ENCODE measurements at places on chromosomes 4 and X.

DNA sequence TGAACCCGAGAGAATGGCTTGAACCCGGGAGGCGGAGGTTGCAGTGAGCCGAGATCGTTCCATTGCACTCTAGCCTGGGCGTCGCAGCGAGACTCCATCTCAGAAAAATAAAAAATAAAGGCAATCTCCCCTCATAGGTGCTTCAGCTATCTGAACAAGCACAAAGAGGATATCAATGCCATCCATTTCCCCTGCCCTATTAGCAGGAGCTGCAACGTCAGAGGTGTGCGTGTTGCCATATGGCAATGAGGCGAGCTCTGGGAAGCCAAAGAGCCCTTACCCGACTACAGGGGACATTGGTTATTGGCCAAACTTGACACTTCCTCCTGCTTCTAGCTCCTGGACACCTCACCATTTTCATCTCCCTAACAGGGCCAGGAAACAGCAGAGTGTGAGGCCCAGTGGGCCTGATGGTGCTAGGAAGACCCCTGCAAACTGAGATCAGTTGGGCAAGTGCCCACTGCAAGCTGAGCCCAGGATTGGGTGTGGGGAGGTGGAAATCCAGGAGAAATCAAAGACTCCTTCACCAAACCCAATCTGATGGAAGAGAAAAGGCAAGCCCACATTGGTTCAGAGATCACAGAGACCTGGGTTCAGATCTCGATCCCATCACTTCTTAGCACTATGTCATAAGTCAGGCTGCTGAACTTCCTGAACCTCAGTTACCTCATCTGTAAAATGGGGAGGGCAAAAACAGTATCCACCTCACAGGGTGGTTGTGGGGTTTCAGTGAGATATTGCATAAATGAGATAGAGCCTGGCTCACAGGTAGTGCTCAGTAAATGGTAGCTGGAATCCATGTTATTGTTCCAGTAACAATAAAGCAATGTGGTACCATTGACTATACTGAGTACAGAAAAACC lies 21.2 kb downstream of the SLC25A5 start:
- DNase-seq, result no peak

DNA sequence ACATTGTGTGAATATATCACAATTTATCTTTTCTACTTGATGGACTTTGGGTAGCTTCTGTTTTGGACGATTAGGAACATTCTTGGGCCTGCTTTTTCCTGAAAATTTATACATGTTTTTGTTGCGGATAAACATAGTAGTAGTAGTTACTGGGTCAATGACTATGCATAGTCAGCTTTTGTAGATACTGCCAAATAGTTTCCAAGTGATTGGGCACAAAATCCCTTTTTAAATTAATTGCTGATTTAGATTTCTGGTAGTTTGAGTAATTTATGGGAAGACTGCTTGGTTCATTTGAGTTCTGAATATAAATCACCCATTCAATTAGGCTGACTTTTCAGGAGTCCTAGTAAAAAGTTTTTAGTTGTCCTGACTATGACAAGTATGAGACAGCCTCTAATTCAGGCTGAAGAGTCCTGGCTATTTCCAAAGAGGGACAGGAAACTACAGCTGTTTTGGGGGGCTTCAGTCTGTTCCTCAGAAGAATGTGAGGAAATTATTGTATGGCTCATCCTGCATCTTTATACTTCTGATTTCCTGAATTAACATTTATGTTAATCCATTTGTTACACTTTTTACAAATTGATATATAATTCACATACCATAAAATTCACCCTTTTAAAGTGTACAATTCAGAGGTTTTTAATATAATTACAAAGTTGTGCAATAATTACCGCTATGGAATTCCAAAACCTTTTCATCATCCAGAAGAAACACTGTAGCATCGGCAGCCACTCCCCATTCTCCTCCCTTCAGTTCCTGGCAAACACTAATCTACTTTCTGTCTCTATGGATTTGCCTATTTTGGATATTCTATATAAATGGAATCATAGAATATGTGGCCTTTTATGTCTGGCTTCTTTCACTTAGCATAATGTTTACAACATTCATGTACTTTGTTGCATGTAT lies 14.2 kb downstream of the LRP2BP start:
- DNase-seq, result no peak

- no peak for DNase-seq
Measured at GRCh38 chr4:5722328-5722727, 11.3 kb downstream of the EVC start.

- no peak for DNase-seq
Measured at GRCh38 chrX:150035531-150035930, 97.2 kb upstream of the EOLA2 start.
